A549 treated with DMSO at 1 μM for 4 hours (cell line): ENCODE measurements at places on chromosomes 5 and 9. TPM values are rescaled to one million over a fixed set of nuclear protein-coding genes. Genes with fewer than 3 reads are reported as not detected.

IL5 gene
- total RNA-seq, result not detected in 5 replicates

PCDHA4 gene
- 1.5 to 2.0 TPM (median 1.8 TPM) in 5 replicates for total RNA-seq

PCDHA7 gene
- total RNA-seq, result 0.03 to 0.18 TPM (median 0.06 TPM) in 5 replicates

TSSK1B gene
- not detected in 5 replicates for total RNA-seq

GPR151 gene
- total RNA-seq, result not detected in 5 replicates

ENTREP1 gene
- total RNA-seq, result 0.39 to 0.58 TPM (median 0.48 TPM) in 5 replicates

CCL19 gene
- total RNA-seq, result not detected in 5 replicates

QRFP gene
- not detected in 5 replicates for total RNA-seq

BTNL8 gene
- total RNA-seq, result not detected in 5 replicates

CORO2A gene
- total RNA-seq, result 0.47 to 1.1 TPM (median 0.65 TPM) in 5 replicates

RASEF gene
- total RNA-seq, result 9.2 to 11.3 TPM (median 11.0 TPM) in 5 replicates

FREM1 gene
- not detected in 5 replicates for total RNA-seq

PRDM12 gene
- 0.26 to 0.34 TPM (median 0.28 TPM) in 5 replicates for total RNA-seq

AQP3 gene
- 12.3 to 16.0 TPM (median 15.4 TPM) in 5 replicates for total RNA-seq

STKLD1 gene
- 0.55 to 1.5 TPM (median 1.1 TPM) in 5 replicates for total RNA-seq
